ENCODE measurements at places on chromosomes 12 and 14. TPM values are rescaled to one million over a fixed set of nuclear protein-coding genes. Genes with fewer than 3 reads are reported as not detected.

- DNase-seq: no peak
These were observed 211.0 kb downstream of the RBM19 start for GRCh38 chr12:113755098-113755497.

GRCh38 chr12:109287181-109287580, 21.9 kb downstream of the FOXN4 start:
- no peak for DNase-seq

- DNase-seq: no peak
These were observed 127.2 kb downstream of the BBS10 start for GRCh38 chr12:76220980-76221379.

DNA sequence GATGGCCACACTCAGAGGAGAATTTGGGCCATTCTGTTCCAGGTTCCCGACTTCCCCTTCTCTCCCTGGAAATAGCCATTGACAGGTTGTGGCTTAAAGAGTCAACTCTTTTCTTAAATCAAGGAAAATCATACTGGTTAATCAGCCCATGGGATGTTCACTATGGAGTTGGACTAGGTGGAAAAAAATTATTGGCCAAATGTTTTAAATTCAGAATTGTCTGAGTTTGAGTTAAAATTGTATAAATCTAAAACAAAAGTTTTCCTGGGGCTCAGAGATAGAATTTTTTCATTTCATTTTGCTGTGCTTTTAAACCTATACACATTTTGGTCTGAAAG, 6.5 kb downstream of the ESRRB start:
- no peak for DNase-seq

DNA sequence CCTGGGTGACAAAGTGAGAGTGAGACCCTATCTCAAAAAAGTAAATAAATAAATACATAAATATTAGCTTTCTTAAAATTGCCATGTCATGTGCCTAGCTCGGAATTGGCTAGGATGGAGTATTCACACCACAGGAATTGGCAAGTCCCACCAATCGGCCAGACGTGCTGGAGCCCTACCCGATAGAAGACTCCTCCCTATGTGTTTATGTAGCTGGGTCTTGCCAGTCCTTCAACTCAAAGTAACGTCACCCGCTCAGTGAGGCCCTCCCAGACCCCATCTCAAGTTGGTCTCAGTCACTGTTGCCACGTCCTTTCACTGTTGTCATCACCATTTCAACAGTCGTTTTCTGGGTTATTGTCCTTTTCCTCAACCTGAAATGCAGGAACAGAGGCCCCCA, 20.2 kb downstream of the VRTN start:
- no peak for DNase-seq

Gene PLEKHH1
- 6.7 TPM for polyA plus RNA-seq

Gene GNS
- polyA plus RNA-seq: 135 TPM

DNA sequence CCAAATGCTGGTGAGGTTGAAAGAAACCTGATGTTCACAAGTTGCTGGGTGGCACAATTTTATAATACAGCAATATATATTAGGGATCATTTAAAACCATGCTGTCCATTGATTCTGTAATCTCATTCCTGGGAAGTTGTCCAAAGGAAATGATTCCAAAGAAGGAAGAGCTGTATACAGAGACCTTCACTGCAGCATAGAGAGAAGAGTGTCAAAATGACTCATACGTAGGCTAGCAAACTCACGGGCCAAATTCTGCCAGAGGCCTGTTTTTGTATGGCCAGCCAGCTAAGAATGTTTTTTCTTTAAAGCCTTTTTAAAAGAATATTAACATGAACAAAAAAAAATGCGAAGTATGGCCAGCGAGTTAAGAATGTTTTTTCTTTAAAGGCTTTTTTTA, 69.2 kb upstream of the MED13L start:
- no peak for DNase-seq

DNA sequence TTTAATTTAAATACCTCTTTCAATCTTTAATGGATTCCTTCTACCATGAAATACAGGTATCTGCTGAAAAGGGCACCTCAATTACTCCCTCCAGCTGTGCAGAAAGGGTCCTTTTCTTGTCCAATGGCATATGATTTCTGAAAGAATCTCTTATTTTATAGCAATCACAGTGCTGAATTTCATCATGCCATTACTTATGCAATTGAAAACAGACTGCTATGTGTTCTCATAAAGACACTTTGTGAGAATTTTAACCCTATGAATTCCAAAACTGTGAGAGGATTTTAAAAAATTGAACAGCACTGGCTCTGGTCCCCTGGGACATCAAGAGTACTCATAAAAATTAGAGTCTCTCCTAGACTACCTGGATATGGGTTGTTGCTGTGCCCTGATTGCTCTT, 45.9 kb upstream of the CNOT2 start:
- no peak for DNase-seq

- no peak for DNase-seq
These were observed 86.3 kb downstream of the OTX2 start for GRCh38 chr14:56724013-56724412.

GRCh38 chr12:49024543-49024942, 6.0 kb upstream of the PRKAG1 start:
- DNase-seq: no peak

DNA sequence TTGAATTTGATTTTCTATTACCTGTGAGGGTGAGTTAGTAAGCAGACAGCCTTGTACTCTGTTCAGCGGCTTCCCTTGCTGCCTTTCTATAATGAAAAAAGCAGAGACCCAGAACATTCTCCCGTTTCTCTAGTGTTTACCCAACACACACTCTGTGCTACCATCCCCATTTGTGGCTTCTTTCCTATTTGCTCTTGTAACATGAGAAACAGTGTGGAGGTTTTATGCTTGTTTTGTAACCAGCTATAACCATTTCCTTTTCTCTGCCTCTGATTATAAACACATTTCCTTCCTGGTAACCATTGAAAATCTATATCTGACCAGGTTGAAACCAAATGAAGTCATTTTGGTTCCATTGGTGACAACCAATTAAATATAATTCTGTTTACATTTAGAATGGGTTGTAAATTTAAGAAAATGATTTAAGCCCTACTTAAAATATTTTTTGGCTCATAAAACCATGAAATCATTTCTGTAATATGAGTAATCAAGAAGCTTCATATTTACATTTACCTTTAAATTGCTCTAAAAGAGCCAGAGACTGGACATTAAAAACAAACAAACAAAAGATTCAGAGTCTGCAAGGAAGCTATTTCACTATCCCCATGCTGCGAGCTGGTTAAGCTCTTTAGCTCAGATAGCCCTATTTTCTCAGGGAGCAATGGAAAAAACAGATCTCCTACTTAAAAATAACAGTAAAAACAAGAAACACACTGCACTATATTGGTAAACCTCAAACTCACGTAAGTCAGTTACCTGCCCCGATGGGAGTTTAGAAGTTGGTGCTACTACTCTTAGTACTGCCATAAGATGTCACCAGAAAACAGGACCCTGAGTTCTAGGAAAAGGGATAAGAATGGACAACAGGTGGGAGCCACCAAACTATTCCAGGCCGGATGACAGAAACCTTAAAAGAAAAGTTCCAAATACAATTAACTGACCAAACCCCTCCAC, 206.5 kb upstream of the EEA1 start:
- no peak for DNase-seq

- no peak for DNase-seq
These were observed 21.7 kb downstream of the PTPN21 start for GRCh38 chr14:88533064-88533602.

Data from left renal pelvis (tissue), 4 donors.